ENCODE measurements at places on chromosomes 7 and 10.

GRCh38 chr10:88598055-88598454, 11.5 kb downstream of the LIPJ start:
- no peaks in the 10 kb centered on the region for H3K27me3 ChIP-seq
- H3K4me3 ChIP-seq: no peak overlapping the region
- no peak for DNase-seq
- no peaks in the 10 kb centered on the region for H3K36me3 ChIP-seq
- H3K27ac ChIP-seq: no peak overlapping the region
- H3K4me1 ChIP-seq: no peaks in the 10 kb centered on the region

DNA sequence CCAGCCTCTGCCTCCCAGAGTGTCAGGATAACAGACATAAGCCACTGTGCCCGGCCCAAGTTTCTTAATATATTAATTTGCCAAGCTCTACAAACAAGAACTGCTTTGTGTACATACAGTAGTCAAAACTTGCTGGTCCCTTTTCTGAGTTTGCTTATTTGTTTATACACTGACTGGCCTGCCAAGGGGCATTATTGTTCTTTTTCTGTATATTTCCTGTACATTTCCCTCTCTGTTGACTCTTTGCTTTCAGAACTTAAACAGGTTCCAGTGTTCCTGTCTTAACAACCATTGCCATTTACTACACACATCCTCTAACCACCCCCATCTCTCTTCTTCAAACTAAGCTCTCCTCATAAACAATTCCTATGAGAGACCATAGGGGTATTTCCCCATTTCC, 61.5 kb upstream of the RPA3 start:
- no peak overlapping the region for H3K4me3 ChIP-seq
- H3K27ac ChIP-seq: no peak overlapping the region
- H3K36me3 ChIP-seq: no peaks in the 10 kb centered on the region
- peaks cover 9% of the 10 kb centered on the region for H3K4me1 ChIP-seq
- no peaks in the 10 kb centered on the region for H3K27me3 ChIP-seq

DNA sequence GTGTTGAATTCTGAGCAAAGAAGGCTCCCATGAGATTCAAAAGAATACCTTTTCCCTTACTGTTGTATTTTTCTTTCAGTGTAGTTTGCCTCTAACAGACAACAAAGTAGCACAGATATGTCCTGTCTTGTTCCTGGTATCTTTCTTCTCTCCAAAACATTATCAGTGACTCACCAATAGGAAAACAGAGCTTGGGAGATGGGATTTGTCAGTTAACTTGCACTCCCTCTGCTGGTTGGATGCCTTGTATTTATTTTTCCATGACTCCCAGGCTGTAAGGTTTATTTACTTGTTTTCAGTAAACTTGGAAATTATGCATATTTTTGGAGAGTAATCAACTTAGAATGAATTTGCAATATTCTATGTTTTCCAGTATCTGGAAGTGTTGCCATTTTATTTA, 129.7 kb downstream of the SAMD9 start:
- DNase-seq: no peak
- H3K36me3 ChIP-seq: no peaks in the 10 kb centered on the region
- H3K27me3 ChIP-seq: no peaks in the 10 kb centered on the region
- no peaks in the 10 kb centered on the region for H3K4me1 ChIP-seq
- no peak overlapping the region for H3K27ac ChIP-seq

DNA sequence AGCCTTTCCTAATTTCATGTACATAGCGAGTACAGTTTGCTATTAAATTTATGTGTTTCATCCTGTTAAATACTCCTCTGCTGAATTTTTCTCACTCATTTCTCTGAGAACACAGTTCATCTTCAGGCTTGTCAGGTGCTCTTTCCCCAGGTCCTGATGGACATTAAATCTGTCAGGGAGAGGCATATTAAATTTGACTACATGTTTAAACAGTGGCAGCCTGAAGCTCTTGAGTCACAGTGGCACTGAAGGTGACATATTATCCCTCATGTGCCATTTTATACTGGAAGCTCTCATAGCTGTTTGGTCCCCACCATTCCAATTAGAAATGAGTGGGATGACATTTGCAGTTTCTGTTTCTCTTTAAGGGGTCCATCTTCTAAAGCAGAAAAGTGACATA, 1089.6 kb upstream of the SORCS1 start:
- no peaks in the 10 kb centered on the region for H3K4me1 ChIP-seq
- no peak overlapping the region for H3K4me3 ChIP-seq
- H3K27ac ChIP-seq: no peak overlapping the region
- no peaks in the 10 kb centered on the region for H3K27me3 ChIP-seq
- no peaks in the 10 kb centered on the region for H3K36me3 ChIP-seq
- no peak for DNase-seq

DNA sequence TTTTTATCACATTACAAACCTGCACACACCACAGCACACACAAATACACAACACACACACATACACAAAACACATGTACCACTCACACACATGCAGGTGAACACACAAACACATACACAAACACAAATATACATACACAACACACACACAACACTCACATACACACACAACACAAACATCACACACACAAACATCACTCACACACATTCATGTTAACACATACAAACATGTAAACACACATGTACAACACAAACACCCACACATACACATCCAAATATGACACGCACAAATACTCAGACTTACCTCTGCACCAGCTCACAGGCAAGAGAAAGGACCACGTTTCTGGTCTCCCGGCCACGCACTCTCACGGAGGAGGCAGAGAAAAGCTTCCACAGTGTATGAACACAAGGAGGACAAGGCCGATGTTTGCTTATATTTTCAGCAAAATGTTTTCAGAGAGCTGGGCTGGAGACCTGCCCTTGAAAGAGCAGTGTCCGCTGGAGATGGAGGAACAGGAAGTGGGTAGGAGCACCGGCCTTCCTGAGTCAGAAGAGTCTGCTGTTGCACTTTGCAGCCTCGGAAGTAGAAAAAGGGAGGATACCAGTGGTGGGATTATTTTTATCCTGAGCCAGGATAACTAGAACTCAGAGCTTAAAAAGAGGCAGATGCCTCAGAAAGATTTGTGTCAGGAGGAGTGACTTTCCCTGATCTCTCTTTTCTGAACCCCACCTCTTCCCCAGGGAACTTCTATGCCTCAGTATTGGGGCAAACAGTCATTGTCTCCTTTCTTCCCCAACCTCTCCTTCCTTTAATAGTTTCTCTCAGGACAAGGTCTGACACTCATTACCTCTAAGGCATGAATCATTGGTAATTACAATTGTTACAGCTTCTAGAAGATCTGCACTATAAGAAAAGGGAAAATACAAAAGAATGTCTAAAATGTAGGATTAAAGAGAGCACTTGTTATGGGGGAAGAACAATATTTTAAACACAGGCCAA, at the start of gene GIMAP6:
Gene GIMAP6, minus strand, starts transcription at position 520 of the 999 bp plus-strand sequence. CDS start 2,243 bp downstream, outside the sequence.
- peaks cover 33% of the 10 kb centered on the region for H3K36me3 ChIP-seq
- peak; percentile 36 for DNase-seq
- H3K4me3 ChIP-seq: peak within 1 kb of the TSS; percentile 69

GRCh38 chr7:93547716-93548115, 26.8 kb downstream of the CALCR start:
- no peaks in the 10 kb centered on the region for H3K4me1 ChIP-seq
- DNase-seq: no peak
- no peaks in the 10 kb centered on the region for H3K36me3 ChIP-seq
- H3K27me3 ChIP-seq: no peaks in the 10 kb centered on the region

GRCh38 chr7:148334959-148335577, 255.5 kb upstream of the C7orf33 start:
- peaks cover 10% of the 10 kb centered on the region for H3K27me3 ChIP-seq
- no peaks in the 10 kb centered on the region for H3K36me3 ChIP-seq
- no peak for DNase-seq
- H3K4me3 ChIP-seq: no peak overlapping the region
- H3K4me1 ChIP-seq: peaks cover 10% of the 10 kb centered on the region

- no peaks in the 10 kb centered on the region for H3K36me3 ChIP-seq
- no peak for DNase-seq
- no peak overlapping the region for H3K27ac ChIP-seq
- no peaks in the 10 kb centered on the region for H3K27me3 ChIP-seq
- no peak overlapping the region for H3K4me3 ChIP-seq
Observed at GRCh38 chr10:125562737-125563136, 120.2 kb downstream of the TEX36 start.

GRCh38 chr7:134395604-134396003, 63.3 kb downstream of the AKR1B1 start:
- H3K27me3 ChIP-seq: no peaks in the 10 kb centered on the region
- H3K27ac ChIP-seq: no peak overlapping the region
- H3K4me3 ChIP-seq: no peak overlapping the region
- no peaks in the 10 kb centered on the region for H3K36me3 ChIP-seq
- DNase-seq: no peak

DNA sequence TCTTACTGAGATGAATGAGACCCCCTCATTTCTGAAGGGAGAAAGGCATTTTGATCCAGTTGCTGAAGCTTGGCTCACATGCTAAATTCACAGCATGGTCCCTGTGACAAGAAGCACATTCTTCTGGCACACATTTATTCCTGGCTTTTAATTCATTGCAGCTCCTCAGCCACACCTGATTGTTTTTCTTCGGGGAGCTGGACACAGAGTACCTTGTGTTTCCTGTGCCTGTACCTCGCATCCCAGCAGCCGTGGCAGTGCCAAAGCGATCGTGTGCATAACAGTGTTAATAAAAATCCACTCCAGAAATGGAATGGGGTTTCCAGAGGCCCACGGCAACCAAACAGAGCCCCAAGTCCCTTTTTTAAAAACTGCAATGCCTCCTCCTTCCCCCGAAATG, 615.3 kb upstream of the MGMT start:
- H3K27ac ChIP-seq: no peak overlapping the region
- no peaks in the 10 kb centered on the region for H3K36me3 ChIP-seq

DNA sequence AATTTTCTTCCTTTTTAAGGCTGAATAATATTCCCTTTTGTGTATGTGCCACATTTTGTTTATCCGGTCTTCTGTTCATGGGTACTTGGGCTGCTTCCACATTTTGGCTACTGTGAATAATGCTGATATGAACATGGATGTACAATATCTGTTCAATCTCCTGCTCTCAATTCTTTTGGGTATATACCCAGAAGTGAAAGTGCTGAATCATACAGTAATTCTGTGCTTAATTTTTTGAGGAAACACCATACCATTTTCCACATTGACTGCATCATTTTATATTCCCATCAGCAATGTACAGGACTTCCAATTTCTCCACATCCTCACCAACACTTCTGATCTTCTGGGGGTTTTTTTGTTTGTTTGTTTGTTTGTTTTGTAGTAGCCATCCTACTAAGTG, 135.0 kb upstream of the INHBA start:
- no peaks in the 10 kb centered on the region for H3K27me3 ChIP-seq
- H3K4me3 ChIP-seq: no peak overlapping the region
- H3K4me1 ChIP-seq: no peaks in the 10 kb centered on the region
- no peak overlapping the region for H3K27ac ChIP-seq

- peaks cover 20% of the 10 kb centered on the region for H3K36me3 ChIP-seq
- peaks cover 99% of the 10 kb centered on the region for H3K4me1 ChIP-seq
- H3K27me3 ChIP-seq: no peaks in the 10 kb centered on the region
Observed at GRCh38 chr7:50351267-50351666, 46.8 kb downstream of the IKZF1 start.

DNA sequence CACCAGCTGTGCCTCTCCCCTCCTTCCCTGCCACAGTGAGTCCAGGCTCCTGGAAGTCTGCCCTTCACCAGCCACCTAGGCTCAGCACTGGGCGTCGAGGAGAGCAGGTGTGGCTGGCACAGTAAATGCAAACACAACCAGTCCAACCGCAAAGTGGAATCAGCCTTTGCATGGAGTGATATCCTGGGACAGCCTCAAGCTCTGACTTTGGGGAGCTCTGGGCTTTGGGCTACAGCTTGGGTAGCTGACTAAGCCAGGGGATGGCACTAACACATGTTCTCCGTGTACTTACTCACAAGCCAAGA, 312.4 kb downstream of the KCNMA1 start:
- DNase-seq: no peak
- H3K4me3 ChIP-seq: no peak overlapping the region
- H3K36me3 ChIP-seq: no peaks in the 10 kb centered on the region
- no peaks in the 10 kb centered on the region for H3K4me1 ChIP-seq
- H3K27ac ChIP-seq: no peak overlapping the region

DNA sequence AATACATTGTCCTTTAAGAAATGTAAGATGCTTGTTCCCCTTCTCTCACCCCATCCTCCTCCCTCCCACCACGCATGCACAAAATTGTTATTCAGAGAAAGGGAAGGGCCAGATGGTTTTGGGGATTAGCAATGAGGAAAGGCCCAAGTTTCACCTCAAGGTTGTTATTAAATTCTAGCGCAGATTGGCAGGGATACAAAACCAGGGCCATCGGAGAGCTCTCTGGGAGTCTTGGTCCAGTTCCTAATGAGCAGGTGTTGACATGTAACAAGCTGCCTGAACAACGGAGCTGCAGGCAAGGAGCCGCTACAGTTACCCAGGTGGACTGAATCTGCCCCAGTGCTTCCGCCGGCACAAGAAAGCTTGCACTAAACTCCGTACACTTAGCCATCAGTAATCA, 9.7 kb upstream of the ANK3 start:
- no peak overlapping the region for H3K27ac ChIP-seq
- H3K27me3 ChIP-seq: no peaks in the 10 kb centered on the region
- no peaks in the 10 kb centered on the region for H3K36me3 ChIP-seq

DNA sequence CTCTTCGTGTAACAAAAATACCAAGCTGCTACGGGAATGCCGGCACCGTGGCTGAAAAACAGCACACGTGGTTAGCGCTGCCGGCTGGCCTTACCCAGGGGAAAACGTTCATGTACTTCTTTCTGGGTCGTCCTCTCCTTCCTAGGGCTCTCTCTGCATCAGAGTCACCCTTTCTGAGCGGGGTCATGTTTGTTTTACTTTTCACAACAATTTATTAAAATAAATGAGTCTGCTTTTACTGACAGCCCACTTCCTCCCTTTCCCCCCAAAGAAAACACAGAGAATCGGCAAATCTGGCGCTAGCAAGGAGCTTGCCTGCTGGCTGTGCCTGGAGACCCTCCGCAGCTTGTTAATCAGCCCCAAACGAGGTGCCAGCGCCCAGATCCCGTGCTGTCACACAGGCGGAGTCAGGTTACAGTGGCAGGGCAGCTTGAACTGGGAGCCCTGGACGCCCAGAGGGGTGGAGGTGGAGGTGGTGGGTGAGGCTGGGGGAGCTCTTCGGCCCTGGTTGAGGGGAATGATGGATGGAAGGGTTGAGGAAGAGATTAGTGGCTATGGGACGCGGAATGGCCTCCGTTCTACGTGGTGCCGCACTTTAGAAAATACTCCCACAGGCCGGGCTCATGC, 162.2 kb upstream of the TNS3 start:
- no peak for DNase-seq
- no peaks in the 10 kb centered on the region for H3K4me1 ChIP-seq
- H3K4me3 ChIP-seq: no peak overlapping the region
- H3K27me3 ChIP-seq: no peaks in the 10 kb centered on the region

DNA sequence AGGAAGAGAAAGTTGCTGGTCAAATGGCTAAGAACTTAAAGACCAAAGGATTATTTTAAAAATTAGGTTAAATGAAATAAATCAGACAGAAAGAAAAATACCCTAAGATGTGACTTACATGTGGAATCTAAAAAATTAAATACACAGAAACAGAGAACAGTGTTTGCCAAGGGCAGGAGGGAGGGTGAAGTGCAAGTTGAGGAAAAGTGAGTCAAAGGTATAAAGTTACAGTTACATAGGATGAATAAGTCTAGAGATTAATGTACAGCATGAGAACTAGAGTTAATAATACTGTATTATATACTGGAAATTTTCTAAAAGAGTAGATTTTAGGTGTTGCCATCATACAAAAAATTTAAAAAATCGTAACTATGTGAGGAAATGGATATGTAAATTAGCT, 146.3 kb downstream of the MDFIC start:
- H3K4me3 ChIP-seq: no peak overlapping the region
- no peak for DNase-seq
- H3K27ac ChIP-seq: no peak overlapping the region
- H3K27me3 ChIP-seq: no peaks in the 10 kb centered on the region

Measured in CD4-positive, alpha-beta memory T cell (primary cell).